H9 (cell line): ENCODE measurements at places on chromosomes 6 and 20.
A peak's percentile ranks its signal among the peaks of the same experiment; 100 is the strongest.

- DNase-seq: no peak
These were observed 29.3 kb downstream of the ZBTB9 start for GRCh38 chr6:33483678-33484077.

- DNase-seq: no peak
These were observed 54.5 kb downstream of the SULF2 start for GRCh38 chr20:47730744-47731143.

GRCh38 chr6:10557913-10558312 lies 36.8 kb downstream of the GCNT2 start:
- DNase-seq: no peak

- no peak for DNase-seq
These were observed 604 bp downstream of the SH3BGRL2 start for GRCh38 chr6:79631693-79632172.

GRCh38 chr20:12573442-12573841 lies 435.3 kb upstream of the SPTLC3 start:
- DNase-seq: no peak

DNA sequence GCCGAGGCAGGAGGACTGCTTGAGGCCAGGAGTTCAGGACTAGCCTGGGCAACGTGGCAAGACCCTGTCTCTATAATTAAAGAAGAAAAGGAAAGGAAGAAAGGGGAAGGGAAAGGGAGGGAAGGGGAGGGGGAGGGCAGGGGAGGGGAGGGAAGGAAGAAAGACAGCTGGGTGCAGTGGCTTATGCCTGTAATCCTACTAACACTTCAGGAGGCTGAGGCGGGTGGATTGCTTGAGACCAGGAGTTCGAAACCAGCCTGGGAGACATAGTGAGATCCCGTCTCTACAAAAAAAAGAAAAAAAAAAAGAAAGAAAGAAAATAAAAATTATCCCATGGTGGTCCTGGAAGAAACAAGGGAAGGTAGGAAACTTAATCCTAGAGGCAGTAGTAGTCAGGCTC lies 33.5 kb downstream of the BCL2L1 start:
- DNase-seq: no peak

- DNase-seq: no peak
These were observed 34.0 kb upstream of the FOXO3 start for GRCh38 chr6:108526739-108527174.

- DNase-seq: no peak
These were observed 91.9 kb upstream of the LAMP5 start for GRCh38 chr20:9422321-9423057.

DNA sequence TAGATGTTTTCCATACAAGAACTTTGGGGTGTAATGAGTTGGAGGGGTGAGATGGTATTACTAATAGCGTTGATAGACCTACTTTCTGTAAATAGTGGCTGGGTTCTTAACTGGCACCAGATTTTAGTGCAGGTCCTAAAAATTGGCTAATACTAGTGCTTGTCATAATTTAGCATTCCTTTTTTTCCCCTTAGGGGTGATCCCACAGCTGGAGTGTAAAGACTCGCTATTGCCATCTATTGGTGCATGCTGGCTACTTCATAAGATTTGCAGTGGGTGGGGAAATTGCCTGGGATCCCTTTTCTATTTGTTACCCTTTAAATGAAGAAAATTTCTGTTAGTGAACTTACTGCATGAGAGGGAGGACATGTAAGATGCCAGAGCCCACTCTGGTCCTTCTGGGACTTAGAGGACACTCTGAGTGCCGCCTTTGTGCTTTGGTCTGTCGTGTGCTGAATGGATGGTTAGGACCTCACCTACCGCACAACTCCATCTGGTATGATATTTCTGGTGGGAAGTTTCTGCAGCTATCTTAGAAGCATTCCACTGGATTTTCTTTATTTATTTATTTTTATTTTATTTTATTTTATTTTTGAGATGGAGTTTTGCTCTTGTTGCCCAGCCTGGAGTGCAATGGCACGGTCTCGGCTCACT lies 195.5 kb downstream of the JARID2 start:
- DNase-seq: peak; percentile 6

DNA sequence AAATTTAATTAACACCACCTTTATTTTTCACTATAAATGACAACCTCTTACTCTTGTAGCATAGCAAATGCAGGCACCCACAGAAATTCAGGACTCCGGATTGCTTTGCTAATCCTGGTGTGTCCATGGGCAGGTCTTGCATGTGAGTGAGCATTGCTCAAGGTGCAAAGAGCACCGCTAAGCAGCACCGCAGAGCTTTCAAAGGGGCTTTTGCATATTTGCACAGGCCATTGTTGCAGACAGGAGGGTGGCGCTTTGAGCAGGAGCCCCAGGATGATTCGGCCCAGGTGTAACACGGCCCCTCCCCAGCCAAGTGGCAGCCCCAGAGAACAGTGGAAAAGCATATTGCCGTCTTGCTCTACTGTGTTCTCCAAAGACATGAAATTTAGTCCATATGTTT lies 293.2 kb downstream of the NRN1 start:
- peak; percentile 57 for DNase-seq

GRCh38 chr20:39800548-39800947 lies 838.4 kb downstream of the DHX35 start:
- no peak for DNase-seq

DNA sequence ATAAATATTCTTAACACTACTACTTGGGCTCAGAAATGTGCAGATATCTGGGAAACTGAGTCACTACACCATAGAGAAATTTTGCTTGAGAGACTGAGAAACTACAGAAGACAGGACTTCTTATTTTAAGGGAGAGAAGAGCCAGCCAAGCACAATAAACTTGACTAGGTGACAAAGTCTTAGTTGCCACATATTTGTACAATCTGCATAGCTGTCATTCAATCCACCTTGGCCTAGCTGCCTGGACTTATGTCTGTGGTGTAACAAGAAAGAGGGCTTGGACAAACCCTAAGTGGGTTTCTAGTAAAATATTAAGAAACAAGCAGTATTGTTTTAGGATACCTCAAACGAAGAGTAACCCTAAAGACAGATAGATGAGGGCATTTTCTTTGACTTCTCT lies 21.8 kb upstream of the IRAK1BP1 start:
- no peak for DNase-seq

DNA sequence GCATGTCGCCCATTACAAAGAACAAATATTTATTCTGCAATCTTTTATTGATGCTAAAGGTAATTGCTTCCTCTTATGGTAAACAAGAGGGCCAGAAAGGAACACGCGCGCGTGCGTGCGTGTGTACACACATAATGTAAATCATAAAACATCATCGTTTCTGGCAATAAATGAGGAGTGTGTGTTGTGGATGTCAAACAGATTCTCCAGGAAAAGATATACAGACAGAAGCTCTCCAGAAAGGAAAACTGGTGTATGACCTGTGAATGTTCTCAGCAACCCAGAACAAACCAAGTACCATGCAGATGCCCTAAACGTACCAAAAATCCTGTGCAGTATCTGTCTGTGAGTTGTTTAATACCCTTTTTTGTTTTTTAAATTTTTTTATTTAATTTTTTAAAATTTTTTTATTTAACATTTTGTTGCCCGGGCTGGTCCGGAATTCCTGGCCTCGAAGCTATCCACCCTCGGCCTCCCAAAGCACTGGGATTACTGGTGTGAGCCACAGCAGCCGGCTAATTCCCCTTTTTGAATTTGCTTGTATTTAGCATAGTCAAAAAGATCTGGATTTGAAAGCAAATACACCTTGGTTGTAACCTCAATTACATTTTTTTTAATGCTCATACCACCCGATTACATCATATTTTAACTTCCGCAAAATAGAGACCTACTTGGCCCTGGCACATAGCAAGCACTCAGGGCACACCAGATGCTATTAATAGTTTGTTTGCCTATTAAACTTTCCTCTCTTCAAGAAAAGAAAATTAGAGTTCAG lies 909 bp upstream of the NUDT3 start:
- no peak for DNase-seq

- no peak for DNase-seq
These were observed 171.3 kb downstream of the FAXC start for GRCh38 chr6:99178168-99178567.

- no peak for DNase-seq
These were observed 42.7 kb upstream of the TNFRSF21 start for GRCh38 chr6:47352194-47352920.

DNA sequence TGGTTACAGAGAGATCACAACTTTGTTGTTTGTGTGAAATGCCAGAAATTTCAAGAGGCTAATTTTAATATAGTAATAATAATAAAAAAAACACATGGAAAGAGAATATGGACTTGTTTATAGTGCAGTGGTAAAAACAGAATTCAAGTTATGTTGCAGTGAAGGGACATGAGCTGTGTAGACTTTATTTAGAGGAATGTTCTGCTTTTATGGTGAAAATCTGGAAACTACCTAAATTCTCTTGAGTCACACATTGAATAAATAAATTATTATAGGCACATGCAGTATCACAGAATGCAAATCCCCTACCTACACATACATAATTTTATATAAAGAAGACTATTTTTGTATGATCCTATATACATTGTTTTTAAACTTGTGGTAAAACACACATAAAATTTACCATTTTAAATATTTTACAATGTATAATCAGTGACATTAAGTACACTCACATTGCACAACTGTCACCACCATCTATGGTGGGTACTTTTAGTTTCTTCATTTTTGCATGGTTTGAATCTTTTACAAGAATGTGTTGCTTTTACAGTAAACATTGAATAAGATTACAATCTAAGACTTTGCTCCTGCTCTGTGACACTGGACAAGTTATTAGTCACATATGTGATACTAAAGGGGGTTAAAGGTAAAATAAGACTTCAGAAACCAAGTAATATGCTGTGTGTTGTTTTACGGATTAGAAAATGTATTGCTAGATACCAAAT lies 107.4 kb downstream of the B3GAT2 start:
- DNase-seq: no peak

DNA sequence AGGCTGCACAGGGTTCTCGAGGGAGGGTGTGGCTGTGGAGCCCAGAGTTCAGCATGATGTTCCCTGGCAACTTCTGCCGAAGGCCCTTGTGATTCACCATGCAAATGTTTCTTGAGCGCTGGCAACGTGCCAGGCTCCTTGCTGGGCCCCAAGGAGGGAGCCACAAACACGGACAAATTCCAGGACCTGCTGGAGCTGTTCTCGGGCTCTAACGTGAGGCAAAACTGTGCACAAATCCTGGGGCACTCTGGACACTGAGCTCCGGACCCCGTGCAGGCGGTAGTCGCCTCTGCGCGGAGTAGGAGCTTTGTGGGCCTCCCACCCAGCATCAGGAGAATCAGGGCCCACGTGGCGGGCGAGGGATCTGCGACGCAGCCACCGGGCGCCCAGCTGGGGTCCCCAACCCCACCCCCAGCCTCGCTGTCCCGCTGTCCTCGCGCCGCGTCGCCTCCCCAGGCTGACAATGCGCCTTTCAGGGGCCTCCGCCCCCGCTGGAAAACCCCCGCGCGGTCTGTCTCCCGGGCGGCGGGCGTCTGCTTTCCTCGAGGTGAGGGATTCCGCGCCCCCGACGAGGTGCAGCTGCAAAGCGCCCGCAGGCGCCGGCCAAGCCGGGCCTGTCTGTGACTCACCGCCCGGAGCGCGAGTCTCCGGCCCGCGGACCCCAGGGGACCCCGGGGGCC lies 31.7 kb upstream of the SCUBE3 start:
- peak; percentile 43 for DNase-seq

DNA sequence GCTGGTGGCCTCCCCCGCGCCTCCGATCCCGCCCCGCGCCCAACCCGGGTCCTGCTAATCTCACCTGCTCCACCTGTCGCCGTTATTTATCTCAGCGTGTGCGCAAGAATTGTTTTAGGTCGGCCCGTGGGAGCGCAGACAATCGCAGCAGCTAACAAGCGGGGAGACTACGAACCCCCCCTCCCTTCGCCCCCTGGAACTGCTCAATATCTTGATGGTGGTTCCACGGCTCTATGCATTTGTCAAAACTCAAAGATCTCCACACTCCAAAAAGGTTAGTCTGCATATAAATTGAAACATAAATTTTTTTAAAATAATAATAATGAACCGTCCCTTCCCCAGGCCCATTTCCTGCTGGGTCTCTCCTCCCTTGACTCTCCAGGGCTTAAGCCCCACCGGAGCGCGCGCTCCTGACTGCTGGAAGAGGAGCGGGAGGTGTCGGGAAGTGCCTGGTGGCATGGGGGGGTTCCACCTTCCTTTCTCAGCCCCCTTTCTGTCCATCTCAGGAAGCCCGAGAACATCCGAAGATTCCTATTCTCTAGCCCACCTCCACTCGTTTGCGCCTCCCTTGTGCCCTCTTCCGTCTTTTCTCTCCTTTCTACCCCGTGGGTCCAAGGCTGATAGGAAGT lies 1.6 kb upstream of the MDGA1 start:
- no peak for DNase-seq

- peak; percentile 55 for DNase-seq
These were observed 55.3 kb upstream of the ADTRP start for GRCh38 chr6:11833626-11834592.

DNA sequence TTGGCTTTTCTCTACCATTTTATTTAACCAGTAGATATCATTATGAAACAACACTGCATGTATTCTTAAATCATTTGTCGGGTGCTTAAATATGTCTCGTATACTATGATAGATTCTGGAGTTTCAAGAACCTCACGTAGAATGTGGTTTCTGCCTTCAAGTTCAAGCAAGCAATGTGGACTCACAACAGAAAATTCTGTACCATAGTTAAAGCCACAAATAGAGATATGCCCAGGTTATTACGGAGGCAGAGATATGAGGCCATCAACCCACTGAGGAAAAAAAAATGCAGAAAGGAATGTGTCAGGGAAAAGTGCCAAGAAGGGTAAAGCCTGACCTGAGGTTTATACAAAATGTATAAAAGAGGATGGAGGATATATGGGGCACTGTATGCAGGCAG lies 109.9 kb downstream of the GFRAL start:
- no peak for DNase-seq

GRCh38 chr6:49370518-49370917 lies 92.5 kb downstream of the MMUT start:
- no peak for DNase-seq

- DNase-seq: no peak
These were observed 64.0 kb downstream of the QRSL1 start for GRCh38 chr6:106693418-106693817.

GRCh38 chr20:955111-955510 lies 39.0 kb upstream of the ANGPT4 start:
- DNase-seq: no peak

- no peak for DNase-seq
These were observed 67.4 kb upstream of the SMIM28 start for GRCh38 chr6:138310294-138310693.

DNA sequence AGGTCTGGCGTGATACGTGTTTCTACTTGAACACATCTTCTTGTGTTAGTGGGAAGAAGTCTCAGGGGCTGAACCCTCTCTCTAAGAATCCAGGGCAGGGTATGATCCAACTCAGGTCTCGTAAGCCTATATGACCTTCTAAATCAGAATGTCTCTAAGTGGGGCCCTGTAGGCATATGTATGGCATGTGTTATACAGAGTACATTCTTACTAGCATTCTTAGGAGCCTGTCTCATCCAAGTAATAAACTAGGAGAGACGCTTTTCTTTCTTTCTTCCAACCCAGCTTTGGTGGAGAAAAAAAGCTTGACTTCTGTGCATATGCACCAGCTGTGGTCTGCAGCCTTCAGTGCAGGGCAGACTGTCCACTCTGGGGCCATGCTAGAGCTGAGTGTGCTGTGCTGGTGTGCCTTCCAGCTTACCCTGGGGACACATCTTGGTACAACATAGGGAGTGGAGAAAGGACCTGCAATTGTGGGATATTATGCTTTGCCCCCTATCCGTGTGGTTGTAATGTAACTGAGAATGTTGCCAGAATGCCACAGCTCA lies 47.3 kb downstream of the L3MBTL3 start:
- no peak for DNase-seq

- DNase-seq: no peak
These were observed 6.5 kb upstream of the LY6G5C start for GRCh38 chr6:31687321-31687720.

GRCh38 chr6:150788089-150788488 lies 77.4 kb upstream of the MTHFD1L start:
- no peak for DNase-seq
